ENCODE measurements at places on chromosomes 4 and X. TPM values are rescaled to one million over a fixed set of nuclear protein-coding genes. Genes with fewer than 3 reads are reported as not detected.

- DNase-seq, result no peak
Measured at GRCh38 chr4:37983951-37984350, 23.8 kb downstream of the PTTG2 start.

- no peak for DNase-seq
Measured at GRCh38 chrX:32525234-32525633, 686.1 kb downstream of the DMD start.

DNA sequence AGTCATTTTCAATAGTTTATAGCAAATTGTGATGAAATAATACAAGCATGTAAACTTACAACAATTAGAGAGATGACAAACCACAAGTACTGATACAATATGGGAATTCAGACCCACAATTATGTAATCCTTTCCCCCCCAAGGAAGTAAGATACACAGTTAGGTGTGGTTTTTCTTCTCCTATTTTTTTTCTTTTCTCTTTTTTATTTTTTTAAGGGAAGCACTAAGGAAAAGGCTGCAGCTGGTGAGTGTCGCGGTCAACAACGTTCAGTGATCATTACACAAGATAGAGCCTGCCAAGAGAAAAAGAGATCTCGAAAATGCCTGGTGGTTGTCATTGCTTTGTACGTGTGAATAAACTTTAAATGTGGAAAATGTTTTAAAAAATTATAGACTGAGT, 9.8 kb downstream of the NDNF start:
- DNase-seq, result no peak

- no peak for DNase-seq
Measured at GRCh38 chr4:53273726-53274125, 92.1 kb downstream of the SCFD2 start.

DNA sequence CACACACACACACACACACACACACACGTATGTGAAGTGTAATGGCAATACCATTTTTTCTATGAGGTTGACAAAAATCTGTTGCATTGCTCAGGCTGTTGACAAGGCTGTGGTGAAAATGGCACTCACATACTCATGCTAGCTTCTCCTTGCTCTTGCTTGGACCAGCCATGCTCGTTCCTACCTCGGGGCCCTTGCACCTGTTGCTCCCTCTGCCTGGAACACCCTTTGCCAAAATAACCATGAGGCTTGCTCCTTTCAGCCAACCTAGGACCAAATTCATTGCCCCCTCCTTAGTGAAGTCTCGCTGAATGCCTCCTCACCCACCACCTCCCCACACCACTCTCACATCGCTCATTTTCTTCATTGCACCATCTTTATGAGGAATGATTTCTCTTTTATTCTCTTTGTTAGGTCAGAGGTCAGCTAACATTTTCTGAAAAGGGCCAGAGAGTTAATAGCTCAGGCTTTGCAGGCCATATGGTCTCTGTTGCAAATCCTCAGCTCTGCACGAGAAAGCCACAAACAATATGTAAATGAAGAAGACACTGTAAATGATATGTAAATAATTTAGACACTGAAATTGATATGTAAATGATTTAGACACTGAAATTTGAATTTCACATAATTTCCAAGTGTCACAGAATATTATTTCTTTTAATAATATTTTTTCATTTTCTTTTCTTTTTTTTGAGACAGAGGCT, 13.3 kb downstream of the SLC38A5 start:
- DNase-seq, result no peak

- DNase-seq, result no peak
Measured at GRCh38 chr4:114281164-114281960, 301.9 kb upstream of the ARSJ start.

GRCh38 chrX:153361781-153362397, 27.9 kb downstream of the ZNF275 start:
- no peak for DNase-seq

DNA sequence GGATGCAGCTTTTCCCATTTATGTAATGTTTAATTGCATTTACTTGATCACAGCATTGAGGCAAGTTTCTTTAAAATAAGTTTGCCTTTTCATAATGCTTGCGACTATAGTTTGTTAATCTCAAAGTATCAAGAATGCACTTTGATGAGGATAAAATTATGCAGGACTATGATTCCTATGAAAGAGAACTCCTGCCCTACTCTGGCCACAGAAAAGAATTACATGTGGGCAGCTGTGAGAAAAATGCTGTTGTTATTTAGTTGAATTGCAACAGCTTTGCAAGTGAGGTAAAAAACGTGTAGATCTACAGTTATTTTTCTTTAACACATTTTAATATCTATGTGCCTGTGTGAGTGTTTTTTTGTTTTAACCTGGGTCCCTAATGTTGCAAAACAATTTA, 12.5 kb upstream of the OSTC start:
- no peak for DNase-seq

EXOC1L gene
- not detected for polyA plus RNA-seq

RTL5 gene
- polyA plus RNA-seq, result 23.0 TPM

ALB gene
- 1,495 TPM for polyA plus RNA-seq

NELFA gene
- 50.3 TPM for polyA plus RNA-seq

HSFX2 gene
- 0.49 TPM for polyA plus RNA-seq

SPARCL1 gene
- polyA plus RNA-seq, result 12.3 TPM

Measured in left renal cortex interstitium (tissue), 4 donors.